NCI-H226 (cell line): ENCODE measurements at places on chromosomes 5 and 9.

- peak; percentile 16 for DNase-seq
Measured at GRCh38 chr5:44332285-44332971, 56.8 kb downstream of the FGF10 start.

DNA sequence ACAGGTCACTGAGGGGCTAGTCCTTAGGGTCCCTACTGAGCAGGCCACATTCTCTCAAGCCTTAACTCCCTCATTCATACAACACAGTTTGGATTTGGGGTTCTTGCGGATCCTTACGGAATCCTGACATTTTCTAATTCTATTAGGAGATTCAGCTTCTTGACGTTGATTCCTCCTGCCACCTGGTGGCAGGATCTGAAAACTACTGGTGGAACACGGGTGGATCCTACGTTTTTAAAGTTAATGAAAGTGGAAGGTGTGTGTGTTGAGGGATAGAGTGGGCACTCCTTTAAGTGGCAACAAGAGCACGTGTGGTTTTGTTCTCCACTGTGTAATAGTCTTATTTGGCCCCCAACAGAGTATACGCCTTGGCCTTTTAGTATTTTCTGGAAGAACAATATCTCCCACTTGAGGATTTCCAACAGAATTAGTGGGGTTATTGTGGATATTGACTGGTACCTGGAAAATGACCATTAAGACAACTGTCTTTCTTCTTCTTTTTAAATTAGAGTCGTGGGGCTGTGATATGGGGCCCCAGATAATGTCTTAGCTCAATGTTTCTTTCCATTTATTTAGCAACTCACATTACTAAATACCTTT is 25.2 kb downstream of the SLC28A3 start:
- DNase-seq, result peak; percentile 28

GRCh38 chr9:77386187-77386586 is 208.9 kb downstream of the VPS13A start:
- DNase-seq, result no peak

DNA sequence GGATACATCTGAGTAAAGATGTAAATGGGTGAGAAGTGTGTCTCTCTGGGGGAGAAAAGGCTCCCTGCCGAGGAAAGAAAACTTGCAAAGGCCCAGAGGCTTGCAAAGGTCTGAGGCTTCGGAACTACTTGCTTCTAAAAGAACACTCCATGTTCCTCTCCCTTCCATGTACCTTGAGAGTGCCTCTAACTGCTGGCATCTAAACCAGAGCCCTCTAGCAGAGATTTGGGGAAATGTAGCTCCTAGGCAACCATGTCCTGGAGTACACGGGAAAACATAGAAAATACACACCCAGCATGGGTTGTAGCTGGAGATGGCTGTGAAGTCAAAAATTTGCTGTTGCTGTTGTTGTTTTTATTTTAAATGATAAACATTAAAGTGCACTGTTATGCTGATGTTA is 151.6 kb downstream of the SYK start:
- no peak for DNase-seq

DNA sequence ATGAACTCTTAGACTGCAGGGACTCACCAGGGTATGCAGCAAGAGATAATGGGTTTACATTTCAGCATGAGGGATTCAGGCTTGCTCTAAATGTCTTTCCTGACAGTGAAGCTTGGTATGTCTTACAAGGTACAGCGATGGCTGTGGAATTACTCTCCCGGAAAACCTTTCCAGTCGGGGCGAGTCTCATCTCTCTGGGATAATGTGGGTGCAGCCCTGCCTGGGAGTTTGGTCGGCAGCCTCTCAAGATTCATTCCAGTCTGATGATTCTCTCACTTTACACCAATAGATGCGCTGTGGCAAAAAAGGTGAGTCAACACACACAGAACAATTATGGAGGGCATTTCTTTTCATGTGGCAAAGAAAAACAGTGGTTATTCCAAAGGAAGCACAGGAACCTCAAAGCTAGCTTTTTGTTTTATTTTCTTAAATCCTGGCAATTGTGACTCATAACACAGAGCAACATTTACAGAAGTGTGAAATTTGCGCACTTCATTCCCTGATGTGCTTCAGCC is 190.3 kb downstream of the DCP2 start:
- DNase-seq, result peak; percentile 97

GRCh38 chr5:315488-316209 is 5.9 kb upstream of the AHRR start:
- DNase-seq, result no peak

DNA sequence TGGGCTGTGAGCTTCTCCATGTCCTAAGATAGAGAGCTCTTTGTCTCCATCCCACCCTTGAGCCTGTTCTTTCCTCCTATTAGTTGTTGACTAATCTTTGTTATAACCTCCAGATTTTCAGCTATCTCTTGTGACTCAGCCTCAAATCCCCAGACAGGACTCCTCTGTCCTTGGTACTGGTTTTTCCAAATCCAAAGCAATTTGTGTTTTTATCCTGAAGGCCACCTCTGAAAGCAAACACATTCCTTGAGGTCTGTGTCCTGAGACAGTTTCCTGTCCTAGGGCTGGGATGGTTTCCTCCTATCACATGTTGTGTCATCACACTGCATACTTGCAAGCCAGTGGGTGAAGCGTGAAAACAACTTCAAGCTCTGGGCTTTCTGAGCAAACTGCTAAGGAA is 8.5 kb downstream of the TNC start:
- peak; percentile 52 for DNase-seq

DNA sequence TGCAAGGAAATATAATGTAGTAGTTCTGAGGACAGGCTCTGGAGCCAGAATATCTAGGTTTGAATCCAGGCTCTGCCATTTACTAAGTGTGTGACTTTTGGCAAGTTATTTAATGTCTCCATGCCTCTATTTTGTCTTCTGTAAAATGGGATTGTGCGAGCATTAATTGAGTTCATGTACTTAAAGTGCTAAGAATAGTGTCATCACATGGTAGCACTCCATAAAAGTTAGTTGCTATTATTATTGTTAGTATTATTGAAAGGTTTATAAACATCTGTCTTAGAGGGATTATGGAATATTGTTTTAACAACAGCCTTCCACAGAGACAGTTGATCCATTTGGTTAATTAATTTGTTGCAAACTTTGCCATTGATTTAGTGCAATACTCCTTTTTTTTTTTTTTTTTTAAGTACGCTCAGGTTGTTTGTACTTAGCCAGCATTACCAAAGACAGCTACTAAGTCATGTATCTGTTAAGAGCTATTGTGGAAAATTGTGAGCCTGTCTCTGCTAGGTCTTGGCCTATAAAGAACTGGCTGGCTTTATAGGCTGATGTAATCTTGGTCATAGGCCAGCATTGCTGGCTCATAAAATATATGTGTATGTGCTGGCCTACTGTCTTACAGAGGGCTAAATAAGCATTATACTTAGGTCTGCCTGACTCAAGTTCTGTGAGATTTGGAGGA is 174.7 kb downstream of the WDR70 start:
- DNase-seq, result peak; percentile 64

- DNase-seq, result peak; percentile 70
Measured at GRCh38 chr5:172868436-172868923, 34.4 kb downstream of the ERGIC1 start.

- peak; percentile 24 for DNase-seq
Measured at GRCh38 chr5:57335092-57335660, 147.4 kb downstream of the ACTBL2 start.

- peak; percentile 24 for DNase-seq
Measured at GRCh38 chr9:121992571-121993212, 100.4 kb downstream of the TTLL11 start.

DNA sequence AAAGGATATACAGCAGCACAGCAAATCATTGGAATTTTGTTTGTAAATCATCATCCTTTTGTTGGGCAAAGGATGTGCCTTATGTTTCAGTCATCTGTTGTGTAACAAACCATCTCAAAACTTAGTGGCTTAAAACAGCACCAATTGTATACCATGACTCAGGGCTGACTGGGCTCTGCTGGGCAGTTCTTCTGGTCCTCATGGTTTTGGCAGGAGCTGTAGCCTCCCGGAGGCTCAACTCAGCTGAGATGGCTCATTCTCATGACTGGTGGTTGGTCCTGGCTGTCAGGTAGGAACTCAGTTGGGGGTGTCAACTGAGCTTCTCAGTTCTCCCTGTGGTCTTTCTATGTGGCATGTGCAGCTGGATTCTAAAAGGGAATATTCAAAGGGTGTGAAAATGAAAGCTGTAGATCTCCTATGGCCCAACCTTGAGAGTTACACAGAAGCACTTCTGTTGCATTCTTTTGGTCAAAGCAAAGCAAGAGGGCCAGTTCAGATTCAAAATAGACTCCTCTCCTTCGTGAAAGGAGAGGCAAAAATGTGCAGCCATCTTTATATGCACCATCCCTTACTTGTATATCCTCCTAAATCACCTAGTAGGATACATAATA is 39.1 kb upstream of the CPEB4 start:
- DNase-seq, result peak; percentile 61

DNA sequence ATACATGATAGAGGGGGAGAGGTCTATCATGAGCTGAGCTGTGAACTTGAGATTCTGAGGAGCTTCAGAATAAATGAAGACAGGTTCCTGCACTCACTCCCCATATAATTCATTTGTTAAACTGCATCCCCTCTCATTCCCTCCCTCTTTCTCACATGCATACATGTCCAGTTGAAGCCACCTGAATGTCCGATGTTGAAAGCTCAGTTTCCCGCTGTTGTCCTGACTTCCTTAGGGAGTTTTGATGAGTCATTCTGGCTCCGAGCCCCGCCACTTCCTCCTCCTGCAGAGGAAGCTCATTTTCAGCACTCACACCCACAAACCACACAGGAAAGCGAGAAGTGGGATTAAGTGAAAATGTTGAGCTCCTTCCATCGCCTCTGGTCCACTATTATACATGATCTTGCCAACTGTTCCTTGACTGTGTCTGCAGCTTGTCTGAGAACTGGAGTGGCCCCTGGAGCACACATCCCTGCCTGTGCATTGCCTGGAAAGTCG is 121.2 kb downstream of the CEMIP2 start:
- DNase-seq, result peak; percentile 80

- DNase-seq, result peak; percentile 55
Measured at GRCh38 chr9:35604578-35605350, at the start of gene TESK1. Gene TESK1, plus strand, starts transcription at chr9:35605262. Its CDS starts 358 bp downstream, at chr9:35605620.

- no peak for DNase-seq
Measured at GRCh38 chr5:140364472-140364765, 4.4 kb downstream of the SLC4A9 start.

GRCh38 chr5:73346878-73347408 is 101.6 kb downstream of the FOXD1 start:
- DNase-seq, result no peak

DNA sequence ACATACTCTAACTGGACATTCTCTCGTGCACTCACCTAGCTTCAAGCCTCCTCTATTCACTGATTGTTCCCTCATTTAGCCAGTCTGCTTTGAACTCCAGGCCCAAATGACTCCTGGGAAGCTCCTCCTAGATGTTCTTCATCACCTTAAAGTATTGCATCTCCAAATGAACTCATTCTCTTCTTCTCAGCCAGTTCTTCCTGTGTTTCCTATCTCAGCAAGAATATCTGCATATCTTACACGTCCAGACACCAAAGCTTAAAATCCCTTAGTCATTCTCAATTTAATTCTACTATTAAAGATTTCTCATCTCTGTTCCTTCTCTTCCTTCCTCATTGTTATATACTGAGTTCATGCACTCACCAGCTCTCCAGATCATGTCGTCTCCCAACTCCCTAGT is 118.6 kb upstream of the DAB2 start:
- no peak for DNase-seq

GRCh38 chr9:98516897-98517503 is 191.7 kb downstream of the GABBR2 start:
- no peak for DNase-seq

DNA sequence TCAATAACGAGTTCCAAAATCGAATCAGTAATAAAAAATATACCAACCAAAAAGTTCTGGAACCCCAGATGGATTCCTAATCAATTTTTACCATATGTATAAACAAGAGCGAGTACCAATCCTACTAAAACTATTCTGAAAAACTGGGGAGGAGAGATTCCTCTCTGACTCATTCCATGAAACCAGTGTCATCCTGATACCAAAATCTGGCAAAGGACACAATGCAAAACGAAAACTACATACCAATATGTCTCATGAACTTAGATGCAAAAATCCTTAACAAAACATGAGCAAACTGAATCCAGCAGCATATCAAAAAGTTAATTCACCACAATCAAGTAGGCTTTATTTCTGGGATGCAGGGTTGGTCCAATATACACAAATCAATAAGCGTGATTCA is 30.5 kb upstream of the MACIR start:
- no peak for DNase-seq

- no peak for DNase-seq
Measured at GRCh38 chr5:173883347-173883924, 4.7 kb upstream of the CPEB4 start.

DNA sequence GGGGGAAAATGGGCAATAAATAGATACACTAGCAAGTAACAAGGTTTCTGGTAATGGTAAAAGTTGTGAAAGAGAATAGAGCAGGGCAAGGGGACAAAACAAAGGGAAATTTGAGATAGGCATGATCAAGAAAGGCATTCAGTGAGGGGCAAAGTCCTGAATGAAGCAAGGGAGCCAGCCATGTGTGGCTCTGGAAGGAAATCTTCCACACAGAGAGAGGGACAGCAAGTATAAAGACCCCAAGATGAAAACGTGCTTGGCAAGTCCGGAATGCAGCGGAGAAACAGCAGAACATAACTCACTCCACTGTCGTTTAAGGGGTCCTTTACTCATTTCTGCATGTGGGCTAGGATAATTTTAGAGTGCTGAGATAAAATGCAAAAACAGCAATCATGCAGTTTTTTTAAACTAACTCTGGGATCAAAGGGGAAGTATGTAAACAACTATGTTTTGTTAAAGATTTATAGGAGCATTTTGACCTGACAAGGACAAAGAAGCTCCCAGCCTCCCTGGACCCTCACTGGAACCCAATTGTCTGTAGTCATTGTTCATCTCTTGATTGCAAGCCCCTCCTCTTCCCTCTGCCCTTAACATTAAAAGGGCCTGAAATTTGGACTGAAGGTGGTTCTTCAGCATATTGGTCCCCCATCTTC is 22.9 kb upstream of the AOPEP start:
- DNase-seq, result no peak

GRCh38 chr9:131851414-131851813 is 111.5 kb upstream of the RAPGEF1 start:
- DNase-seq, result no peak

- no peak for DNase-seq
Measured at GRCh38 chr9:36407122-36407723, 7.2 kb upstream of the RNF38 start.

DNA sequence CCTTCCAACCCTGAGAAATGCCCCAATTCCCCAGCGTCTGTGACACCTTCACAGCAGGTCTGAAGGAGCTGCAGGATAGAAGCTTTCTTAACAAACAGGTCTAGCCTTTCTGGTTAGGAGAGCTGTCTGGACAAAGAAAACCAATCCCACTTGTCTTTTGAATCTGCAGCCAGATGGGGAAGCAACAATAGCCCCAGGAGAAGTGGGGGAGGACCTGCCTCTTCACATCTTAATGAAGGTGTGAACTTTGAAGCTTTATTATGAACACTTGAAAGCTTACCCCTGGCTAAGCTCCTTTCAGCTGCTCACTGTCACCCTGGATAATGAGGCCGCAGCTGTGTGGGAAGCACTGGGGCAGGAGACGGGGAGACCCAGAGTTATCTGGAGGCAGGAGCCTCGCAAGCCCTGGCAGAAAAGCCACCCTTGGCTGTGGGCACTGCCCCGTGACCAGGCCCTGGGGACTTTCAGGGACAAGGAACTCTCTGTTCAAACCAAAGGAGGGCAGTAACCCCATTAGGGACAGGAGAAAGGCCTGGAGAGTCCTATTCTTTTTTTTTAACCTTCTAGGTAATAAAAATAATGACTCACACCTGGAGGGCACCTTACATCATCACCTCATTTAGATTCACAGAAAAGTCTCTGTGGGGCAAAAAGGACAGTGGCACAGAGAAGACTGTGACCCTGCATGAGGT is 151.8 kb upstream of the RAD23B start:
- DNase-seq, result no peak
